A549 treated with CpdA at 1 μM for 4 hours (cell line): ENCODE measurements at places on chromosomes 4 and X. TPM values are rescaled to one million over a fixed set of nuclear protein-coding genes. Genes with fewer than 3 reads are reported as not detected.

The NAP1L3 gene
- total RNA-seq = 0.21 to 0.43 TPM (median 0.26 TPM) in 5 replicates

The FGFBP2 gene
- total RNA-seq = not detected in 5 replicates

The DCAF4L1 gene
- total RNA-seq = 0.10 to 0.30 TPM (median 0.17 TPM) in 5 replicates

The CACNA1F gene
- not detected in 5 replicates for total RNA-seq

The SPANXN4 gene
- not detected in 5 replicates for total RNA-seq

The LAMP2 gene
- total RNA-seq = 80.7 to 104 TPM (median 93.2 TPM) in 5 replicates

The CD38 gene
- total RNA-seq = 7.9 to 10.4 TPM (median 8.6 TPM) in 5 replicates

The MND1 gene
- 12.3 to 16.2 TPM (median 13.8 TPM) in 5 replicates for total RNA-seq

The DUX4 gene
- total RNA-seq = not detected in 5 replicates

The CT45A2 gene
- total RNA-seq = 0.07 TPM in 1 of 5 replicates, not detected in the others

The FHDC1 gene
- total RNA-seq = 0.25 to 0.37 TPM (median 0.33 TPM) in 5 replicates

The ARAP2 gene
- total RNA-seq = 0.36 to 0.75 TPM (median 0.43 TPM) in 5 replicates

The ERAS gene
- 0.10 TPM in 1 of 5 replicates, not detected in the others for total RNA-seq

The PDCL2 gene
- total RNA-seq = not detected in 5 replicates

The SFRP2 gene
- not detected in 5 replicates for total RNA-seq

The ATP1B4 gene
- total RNA-seq = 0.01 TPM in 1 of 5 replicates, not detected in the others

The SSX5 gene
- total RNA-seq = not detected in 5 replicates

The CYTL1 gene
- not detected in 5 replicates for total RNA-seq

The GPRASP1 gene
- 0.29 to 0.47 TPM (median 0.37 TPM) in 5 replicates for total RNA-seq

The MAGEA10 gene
- total RNA-seq = 0.02 TPM in 1 of 5 replicates, not detected in the others

The HAND2 gene
- total RNA-seq = 0.14 to 0.66 TPM (median 0.36 TPM) in 5 replicates

The PSAPL1 gene
- 0.07 to 0.10 TPM (median 0.09 TPM) in 5 replicates for total RNA-seq

The BLOC1S4 gene
- total RNA-seq = 12.7 to 15.8 TPM (median 14.1 TPM) in 5 replicates

The RTL3 gene
- 0.02 TPM in 1 of 5 replicates, not detected in the others for total RNA-seq

The FDCSP gene
- not detected in 5 replicates for total RNA-seq

The RTL5 gene
- total RNA-seq = 2.3 to 2.6 TPM (median 2.5 TPM) in 5 replicates

The CT55 gene
- not detected in 5 replicates for total RNA-seq

The MAGED4 gene
- 3.2 to 12.0 TPM (median 7.7 TPM) in 5 replicates for total RNA-seq

The UGT2B10 gene
- total RNA-seq = 0.07 to 0.09 TPM in 2 of 5 replicates, not detected in the others

The LYAR gene
- 28.1 to 36.9 TPM (median 30.1 TPM) in 5 replicates for total RNA-seq

The GUCY1A1 gene
- not detected in 5 replicates for total RNA-seq

The ITGB1BP2 gene
- 0.87 to 1.2 TPM (median 1.0 TPM) in 5 replicates for total RNA-seq

The SLC7A11 gene
- total RNA-seq = 30.7 to 40.8 TPM (median 33.3 TPM) in 5 replicates

The LDB2 gene
- total RNA-seq = not detected in 5 replicates

The HELT gene
- total RNA-seq = 0.17 TPM in 1 of 5 replicates, not detected in the others

The XIAP gene
- 22.5 to 42.3 TPM (median 27.7 TPM) in 5 replicates for total RNA-seq

The SUPT20HL2 gene
- not detected in 5 replicates for total RNA-seq

The ZNF718 gene
- 0.43 to 0.79 TPM (median 0.58 TPM) in 5 replicates for total RNA-seq

The MAB21L2 gene
- not detected in 5 replicates for total RNA-seq

The CXorf65 gene
- total RNA-seq = not detected in 5 replicates

The XPNPEP2 gene
- total RNA-seq = not detected in 5 replicates

The XKRX gene
- total RNA-seq = 0.16 to 0.30 TPM (median 0.26 TPM) in 5 replicates

The JCHAIN gene
- total RNA-seq = 0.19 to 0.33 TPM in 2 of 5 replicates, not detected in the others
